ENCODE measurements at places on chromosomes 3 and 15.

DNA sequence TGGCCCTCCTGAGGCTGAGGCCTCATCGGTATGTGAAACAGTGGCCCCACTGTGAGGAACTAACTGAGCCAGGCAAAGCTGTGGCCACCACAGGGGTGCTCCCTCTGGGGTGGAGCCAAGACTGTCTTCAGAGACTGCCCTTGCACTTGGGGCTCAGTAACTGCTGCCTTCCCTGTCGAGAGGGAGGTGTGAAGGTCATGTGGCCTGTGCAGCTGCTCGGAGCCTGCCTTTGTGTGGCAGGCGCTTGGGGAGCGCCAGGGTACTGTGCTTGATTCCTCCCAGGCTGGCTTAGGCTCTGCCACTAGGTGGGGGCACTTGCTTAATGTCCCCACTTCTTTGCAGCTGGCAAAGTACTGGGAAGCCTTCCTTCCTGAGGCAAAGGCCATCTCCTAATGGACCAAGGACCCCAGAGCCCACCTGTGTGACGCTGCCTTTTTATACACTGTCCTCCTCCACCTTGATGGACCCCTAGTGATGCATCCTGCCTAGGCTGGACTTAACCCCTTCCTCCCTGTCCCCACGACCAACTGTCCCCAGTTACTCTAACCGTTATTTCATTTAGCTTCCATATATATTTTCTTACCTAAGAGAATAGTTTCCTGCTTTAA lies 14.2 kb upstream of the SNX22 start:
- no peak for DNase-seq

- no peak for DNase-seq
These were observed 145.2 kb downstream of the P3H2 start for GRCh38 chr3:189975391-189975990.

GRCh38 chr15:77642793-77643430 lies 10.2 kb upstream of the LINGO1 start:
- no peak for DNase-seq

DNA sequence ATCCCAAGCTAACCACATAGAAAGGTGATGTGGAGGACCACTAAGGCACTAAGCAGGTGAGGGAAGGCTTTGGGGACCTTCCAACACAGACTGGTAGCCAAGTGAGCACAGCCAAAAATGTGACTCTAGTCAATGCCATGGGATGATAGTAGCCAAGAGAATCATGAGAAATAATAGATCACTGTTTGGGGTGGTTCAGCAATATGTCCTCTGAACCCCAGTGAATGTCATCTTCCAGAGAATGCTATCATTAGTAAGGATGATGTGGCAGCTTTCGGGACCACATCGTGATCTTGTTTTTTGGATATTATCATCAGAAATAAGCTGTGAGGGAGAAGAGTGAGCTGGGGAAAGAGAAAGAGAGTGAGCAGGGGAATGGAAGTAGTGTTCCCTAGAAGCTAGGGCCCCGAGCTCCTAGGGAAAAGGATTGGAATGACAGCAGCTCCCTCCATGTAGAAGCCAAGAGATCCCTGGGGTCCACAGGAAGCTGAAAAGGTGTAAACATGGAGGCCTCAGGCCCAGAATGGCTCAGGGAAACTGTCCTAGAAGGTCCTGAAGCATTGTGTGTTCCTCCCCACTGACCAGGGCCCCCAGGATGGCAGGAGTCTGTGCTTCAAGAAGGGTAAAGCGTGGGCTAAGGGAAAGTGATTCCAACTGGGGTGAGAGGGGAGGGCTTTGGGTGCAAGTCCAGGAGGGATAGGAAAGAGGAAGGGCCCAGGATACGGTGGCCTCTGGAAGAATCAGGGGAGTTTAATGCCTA lies 56.6 kb upstream of the KLF13 start:
- DNase-seq = no peak

DNA sequence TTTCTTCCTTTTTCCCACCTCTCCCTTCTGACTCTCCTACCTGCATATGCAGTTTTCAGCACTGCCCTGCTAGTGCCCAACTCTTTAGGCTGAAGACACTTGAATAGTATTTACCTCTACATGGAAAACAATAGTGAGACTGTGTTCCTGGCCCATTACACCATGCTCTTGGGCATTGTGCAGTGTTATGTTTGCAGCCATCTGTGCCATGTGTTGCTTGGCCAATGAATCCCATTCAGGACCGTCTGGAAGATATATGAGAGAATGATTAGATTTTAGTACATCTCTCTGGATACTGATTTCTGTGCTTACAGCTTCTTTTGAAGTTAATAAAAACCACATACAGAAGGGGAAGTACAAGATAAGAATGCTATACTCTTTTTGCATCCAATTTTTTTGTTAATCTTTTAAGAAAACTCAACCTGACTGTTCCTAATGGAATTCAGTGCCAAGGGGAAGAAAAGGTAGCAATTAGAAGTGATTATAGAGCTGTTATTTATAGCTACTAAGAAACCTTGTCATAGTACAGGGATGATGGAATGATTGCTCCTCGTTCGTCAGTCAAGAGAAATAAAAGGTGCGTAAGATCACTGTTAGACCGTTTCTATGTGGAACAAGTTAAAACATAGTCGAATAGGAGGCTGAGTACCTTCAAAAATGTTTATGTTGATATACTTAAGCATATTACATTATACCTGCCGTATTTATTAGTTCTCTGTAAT lies 58.9 kb downstream of the TMEM41A start:
- no peak for DNase-seq

DNA sequence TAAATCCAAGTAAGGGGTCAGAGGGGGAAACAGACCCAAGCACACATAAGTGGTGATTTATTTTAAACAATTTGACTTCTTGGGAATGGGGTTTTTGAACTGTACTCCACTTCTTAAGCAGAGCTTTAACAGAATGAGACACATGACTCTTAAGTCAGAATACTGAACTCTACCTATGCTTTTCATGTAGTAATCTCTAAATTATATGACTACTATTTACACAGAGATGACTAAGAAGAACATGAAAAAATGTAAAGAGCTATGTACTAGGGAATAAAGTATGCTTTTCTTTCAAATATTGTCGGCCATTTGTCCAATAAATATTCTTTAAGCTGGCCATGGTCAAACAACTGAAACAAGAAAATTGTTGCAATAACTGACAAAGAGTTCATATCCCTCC lies 35.2 kb downstream of the TRANK1 start:
- DNase-seq = no peak

DNA sequence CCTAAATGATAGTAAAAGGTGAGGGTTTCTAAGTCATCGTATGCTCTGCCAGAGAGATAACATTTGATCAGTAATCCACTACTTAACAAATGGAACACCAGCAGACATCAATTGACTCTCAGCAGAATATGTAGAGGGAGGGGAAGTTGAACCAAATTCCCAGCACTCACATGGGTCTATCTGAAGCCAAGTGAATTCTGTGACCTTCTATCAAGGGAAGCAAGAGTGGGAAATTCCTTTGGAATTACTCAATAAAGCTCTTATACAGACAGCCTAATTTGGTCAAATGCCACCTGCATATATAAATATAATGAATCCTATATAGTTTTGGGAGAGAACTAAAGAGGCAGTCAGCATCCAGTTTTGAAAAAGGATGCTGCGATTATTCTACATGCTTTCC lies 15.8 kb upstream of the KCNMB2 start:
- no peak for DNase-seq

- no peak for DNase-seq
These were observed 534.5 kb downstream of the OCA2 start for GRCh38 chr15:27564656-27565055.

DNA sequence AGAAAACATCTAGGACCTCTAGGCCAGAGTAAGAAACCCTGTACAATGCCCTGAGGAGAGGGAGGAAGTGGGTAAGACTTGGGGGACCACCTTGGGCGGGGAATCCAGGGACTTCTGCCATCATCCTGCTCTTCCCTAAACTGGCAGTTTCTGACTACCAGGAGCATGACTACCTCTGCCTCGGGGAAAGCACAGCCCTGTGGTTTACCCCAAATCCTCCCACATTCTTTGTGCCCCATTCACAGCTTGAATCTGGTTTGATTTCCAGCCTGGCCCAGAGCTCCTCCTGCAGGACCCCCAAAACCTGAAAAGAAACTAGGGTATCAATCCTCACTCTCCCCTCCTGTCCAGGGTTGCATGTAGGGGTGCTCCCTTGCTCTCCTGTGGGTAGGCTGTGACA lies 4.7 kb downstream of the C3orf18 start:
- DNase-seq = no peak

- DNase-seq = no peak
These were observed 31.6 kb downstream of the SLC22A14 start for GRCh38 chr3:38313695-38314094.

DNA sequence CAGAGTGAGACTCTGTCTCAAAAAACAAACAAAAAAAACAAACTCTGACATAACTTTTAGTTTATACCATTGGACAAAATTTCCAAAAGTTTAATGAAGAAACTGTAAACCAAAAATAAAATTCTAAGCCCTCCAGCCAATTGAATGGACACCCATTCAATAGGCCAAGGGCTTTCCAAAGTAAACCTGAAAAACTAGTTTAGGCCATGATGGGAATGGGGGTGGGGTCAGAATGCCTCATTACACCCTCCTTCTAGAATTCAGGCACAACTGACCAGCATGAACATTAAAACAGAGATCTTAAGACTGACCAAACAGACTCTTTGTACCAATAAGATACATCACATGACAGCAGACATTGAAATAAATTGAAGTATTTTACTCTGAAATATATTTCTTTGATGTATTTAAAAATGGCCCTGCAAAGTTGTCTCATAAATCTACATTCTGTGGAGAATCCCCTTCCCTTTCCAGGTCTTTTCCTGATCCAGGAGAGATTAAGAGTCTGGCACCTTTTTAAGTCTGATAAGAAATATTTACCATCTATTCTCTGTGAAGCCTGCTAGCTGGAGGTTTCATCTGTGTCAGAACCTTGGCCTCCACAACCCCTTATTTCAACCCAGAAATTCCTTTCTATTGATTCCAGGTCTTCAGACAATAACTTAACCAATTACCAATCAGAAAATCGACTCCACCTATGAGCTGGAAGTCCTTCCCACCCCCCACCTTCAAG lies 15.7 kb downstream of the THOC7 start:
- no peak for DNase-seq

DNA sequence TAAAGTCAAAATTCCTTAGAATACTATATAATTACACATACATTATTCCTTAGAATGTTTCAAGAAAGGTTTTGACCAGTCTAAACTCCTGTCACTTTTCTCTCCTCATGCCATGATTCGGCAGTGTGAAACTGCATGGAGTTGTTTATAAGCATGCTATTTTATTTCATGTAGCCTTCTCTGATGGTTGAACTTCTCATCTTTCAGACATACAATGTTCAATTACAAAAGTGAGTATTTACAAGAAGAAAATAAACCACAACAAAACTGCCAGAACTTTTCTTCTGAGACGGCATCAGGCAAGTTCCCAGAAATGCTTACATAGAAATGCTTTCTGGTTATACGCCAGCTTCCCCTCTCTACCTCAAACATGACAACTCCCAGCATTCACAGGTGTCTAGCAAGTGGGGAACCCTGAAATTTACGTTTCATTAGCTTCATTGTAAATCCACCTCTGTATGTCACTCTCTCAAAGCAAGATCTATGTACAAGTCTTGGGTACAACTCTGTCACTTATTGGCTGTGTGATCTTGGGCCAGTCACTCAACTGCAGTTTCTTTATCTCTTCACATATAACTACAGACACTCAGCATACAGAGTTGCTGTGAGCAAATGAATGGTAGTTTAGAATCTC lies 42.7 kb downstream of the HDGFL3 start:
- DNase-seq = no peak

- no peak for DNase-seq
These were observed 366.1 kb upstream of the ZNF385D start for GRCh38 chr3:22117091-22117490.

DNA sequence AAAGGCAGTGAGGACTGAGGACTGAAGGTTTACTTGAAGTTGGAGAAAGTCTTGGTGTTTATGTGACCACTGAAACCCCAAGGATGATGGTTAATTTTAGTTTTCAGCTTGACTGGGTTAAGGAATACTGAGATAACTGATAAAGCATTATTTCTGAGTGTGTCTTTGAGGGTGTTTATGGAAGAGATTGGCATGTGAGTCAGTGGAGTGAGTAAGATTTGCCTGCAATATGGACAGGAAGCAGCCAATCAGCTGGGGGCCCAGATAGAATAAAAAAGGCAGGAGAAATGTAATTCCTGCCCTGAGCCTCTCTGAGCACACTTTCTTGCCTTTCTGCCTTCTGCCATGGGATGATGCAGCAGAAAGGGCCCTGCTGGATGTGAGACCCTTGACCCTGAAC lies 92.4 kb downstream of the KBTBD8 start:
- no peak for DNase-seq

DNA sequence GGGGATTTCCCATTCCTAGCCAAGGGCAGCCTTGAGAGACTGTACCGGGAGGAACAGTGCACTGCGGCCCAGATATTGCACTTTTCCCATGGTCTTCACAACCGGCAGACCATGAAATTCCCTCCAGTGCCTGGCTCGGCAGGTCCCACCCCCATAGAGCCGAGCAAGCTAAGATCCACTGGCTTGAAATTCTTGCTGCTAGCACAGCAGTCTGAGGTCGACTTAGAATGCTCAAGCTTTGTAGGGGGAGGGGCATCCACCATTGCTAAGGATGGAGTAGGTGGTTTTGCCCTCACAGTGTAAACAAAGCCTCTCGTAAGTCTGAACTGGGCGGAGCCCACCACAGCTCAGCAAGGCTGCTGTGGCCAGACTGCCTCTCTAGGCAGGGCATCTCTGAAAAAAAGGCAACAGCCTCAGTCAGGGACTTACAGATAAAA lies 156.3 kb downstream of the FRMD5 start:
- DNase-seq = no peak

DNA sequence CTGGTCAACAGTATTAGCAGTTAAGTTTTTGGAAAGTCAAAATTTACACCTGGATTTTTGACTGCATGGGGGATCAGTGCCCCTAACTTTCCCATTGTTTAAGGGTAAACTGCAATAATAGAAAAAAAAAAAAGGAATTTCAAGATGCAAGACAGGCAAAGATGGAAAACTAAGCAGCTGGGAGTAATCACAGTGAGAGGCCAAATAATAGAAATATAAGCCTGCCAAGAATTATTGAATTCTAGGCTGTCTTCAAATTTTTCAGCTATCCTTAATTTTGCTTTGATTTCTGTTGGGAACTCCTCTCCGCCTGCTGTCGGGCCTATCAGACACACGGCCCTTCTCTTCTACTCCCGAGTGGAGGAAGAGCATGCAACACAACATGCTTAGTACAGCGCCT lies 215.5 kb upstream of the LMCD1 start:
- no peak for DNase-seq

DNA sequence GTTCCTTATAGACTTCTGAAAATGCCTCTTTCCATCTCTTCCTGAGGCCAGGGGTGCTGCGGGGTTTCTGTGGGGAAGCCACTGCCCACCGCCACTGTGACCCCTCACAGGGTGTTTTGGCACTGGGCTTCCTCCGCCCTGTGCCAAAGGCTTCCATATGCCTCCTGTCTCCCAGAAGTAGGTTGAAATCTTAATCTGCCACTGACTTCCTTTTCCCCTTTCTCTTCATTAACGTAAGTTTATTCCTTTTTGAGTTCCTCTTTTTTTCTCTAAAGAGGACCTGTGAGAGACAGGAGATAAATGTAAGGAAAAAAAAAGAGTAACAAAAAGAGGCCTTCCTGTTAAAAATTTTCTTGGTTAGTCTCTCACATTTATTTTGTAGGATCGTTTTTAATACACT lies 220.5 kb downstream of the CTNNB1 start:
- no peak for DNase-seq

- no peak for DNase-seq
These were observed 29.6 kb downstream of the MSL2 start for GRCh38 chr3:136166507-136166906.

GRCh38 chr3:132637590-132637989 lies 22.0 kb downstream of the ACAD11 start:
- no peak for DNase-seq
